GM04504 (cell line): ENCODE measurements at places on chromosomes 5 and 9.

DNA sequence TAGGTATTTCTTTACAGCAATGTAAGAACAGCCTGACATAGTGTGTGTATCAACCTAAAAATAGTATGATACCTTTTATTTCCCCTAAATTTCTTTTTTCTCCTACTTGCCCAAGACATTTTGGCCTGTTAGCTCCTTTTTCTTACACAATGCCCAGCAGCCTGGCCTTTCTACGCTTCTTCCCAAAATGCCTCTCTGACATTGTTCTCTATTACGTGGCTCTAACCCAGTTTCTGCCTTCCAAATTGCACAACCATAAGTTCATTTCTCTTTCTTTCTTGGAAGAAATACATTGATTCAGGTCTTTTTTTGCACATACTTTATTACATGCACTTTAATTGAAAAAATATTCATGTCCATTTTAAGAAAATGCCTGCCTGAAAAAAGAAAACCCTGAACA is 408.2 kb downstream of the PRR16 start:
- no peak for DNase-seq

- DNase-seq = no peak
These were observed 109.7 kb upstream of the IER5L start for GRCh38 chr9:129287619-129288305.

DNA sequence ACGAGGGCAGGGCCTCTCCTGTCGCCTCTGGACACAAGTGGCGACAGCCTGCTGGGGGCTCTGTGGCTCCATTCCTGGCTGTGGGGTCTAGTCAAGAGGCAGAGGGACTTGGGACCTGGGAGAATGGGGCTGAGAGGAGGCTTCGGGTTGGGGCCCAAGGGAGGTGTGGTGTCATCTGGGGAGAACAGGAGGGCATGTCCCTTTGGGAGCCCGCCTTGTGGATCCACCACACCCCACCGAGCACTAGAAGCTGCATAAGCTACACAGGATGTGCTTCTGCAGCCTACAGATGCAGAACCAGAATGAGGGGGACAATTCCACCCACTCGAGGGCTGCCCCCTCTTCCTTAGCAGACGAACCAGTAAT is 3.9 kb upstream of the MAN1B1 start:
- no peak for DNase-seq

- DNase-seq = no peak
These were observed 188.0 kb downstream of the XRCC4 start for GRCh38 chr5:83265318-83265717.

- DNase-seq = no peak
These were observed 9.9 kb downstream of the SH3RF2 start for GRCh38 chr5:145946112-145946861.

GRCh38 chr9:123678878-123679329 is 251.0 kb downstream of the DENND1A start:
- DNase-seq = no peak

DNA sequence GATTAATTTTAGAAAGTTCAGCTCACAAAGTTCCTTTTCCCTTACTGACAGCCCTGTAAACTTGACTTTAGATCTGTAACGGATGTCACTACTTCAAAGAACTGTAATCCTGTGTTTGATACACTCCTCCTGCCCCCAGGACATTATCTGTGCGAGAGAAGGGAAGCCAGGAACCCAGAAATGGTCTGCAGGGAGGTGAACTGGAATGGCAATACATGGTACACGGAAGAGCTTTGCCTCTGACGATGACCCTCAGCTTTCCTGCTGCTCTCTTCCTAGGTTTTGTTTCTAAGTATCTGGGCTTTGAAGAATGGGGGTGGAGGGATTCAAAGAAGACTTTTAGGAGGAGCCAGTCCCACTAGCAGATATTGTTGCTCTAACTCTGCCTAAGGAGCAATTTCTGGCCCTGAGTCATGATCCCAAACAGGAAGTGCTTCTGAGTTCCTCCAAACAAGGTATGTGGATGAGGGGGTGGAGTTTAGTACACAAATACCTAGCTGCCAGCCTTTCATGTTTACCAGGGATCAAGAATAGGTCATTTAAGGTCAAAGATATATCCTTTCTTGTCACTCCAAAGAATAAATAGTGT is 43.4 kb upstream of the TMC1 start:
- peak; percentile 22 for DNase-seq

- no peak for DNase-seq
These were observed 1610.1 kb upstream of the ACO1 start for GRCh38 chr9:30774326-30774725.

DNA sequence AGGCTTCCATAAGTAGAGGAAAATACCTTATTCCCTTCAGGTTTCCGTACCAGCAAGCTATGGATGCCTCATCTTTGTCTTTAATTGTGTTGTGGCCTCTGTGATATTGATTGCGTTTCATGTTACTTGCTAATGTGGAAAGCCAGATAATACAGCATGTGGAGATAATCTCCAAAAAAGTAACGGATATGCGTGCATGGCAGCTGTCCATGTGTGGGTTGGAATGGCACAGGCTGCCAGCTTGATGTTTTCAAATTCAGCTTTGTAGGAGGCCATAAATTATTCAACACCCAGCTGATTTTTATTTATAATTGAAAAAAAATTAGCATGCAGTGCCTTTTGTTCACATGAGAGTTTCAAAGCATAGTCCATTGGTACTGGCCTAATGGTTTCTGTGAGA is 144.9 kb downstream of the GIN1 start:
- no peak for DNase-seq

GRCh38 chr5:127410959-127411358 is 106.5 kb upstream of the PRRC1 start:
- DNase-seq = no peak

DNA sequence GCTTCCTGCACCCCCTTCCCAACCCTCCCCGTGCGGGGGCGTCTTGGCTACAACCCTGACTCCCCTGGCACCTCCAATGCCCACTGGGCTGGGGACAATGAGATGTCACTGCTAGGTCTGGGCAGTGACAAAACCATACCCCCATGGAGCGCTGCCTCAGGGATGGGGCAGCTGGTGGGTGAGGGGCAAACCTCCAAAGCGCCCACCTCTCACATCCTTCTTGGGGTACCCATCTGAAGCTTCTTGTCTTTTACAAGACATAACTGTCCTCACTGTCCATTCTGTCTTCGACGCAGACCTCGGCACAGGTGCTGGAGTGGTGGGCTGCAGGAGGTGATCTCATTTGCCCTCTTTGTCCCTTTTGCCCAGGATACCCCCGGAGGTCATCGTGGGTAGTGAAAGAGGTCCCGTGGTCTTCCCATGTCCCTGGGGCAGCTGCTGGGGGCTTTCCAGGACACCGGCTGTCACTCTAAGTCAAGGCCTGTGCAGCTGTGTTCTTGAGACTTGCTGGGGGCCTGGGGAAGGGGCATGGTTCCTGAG is 27.8 kb upstream of the CSF1R start:
- no peak for DNase-seq

DNA sequence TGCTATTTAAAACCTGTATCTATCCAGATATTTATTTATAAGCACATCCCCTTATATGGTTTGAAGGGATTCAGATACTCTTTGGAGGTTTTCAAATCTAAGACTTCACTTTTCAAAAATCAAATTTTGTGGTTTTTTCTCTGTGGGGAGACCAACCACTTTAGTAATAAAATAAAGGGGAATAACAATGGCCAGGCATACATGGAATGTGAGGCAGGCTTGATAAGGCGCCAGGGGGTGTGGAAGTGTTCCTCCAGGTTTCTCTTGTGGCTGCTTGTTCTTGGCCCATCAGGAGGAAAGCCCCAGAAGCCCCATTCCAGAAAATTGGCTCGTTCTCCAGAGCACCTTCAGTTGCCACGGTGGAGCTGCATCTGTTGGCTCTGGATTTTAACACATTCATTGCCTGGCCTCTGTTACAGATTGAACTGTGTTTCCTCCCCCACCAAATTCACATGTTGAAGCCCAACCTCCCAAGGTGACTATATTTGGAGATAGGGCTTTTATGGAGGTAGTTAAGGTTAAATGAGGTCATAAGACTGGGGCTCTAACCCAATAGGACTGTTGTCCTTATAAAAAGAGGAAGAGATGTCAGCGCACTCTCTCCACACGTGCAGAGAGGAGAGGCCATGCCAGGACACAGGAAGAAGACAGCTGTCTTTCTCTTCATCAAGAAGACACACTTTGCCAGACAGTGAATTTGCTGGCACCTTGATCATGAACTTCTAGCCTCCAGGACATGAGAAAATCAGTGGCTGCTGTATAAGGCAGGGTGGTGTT is 195.9 kb downstream of the TMEM38B start:
- DNase-seq = no peak

DNA sequence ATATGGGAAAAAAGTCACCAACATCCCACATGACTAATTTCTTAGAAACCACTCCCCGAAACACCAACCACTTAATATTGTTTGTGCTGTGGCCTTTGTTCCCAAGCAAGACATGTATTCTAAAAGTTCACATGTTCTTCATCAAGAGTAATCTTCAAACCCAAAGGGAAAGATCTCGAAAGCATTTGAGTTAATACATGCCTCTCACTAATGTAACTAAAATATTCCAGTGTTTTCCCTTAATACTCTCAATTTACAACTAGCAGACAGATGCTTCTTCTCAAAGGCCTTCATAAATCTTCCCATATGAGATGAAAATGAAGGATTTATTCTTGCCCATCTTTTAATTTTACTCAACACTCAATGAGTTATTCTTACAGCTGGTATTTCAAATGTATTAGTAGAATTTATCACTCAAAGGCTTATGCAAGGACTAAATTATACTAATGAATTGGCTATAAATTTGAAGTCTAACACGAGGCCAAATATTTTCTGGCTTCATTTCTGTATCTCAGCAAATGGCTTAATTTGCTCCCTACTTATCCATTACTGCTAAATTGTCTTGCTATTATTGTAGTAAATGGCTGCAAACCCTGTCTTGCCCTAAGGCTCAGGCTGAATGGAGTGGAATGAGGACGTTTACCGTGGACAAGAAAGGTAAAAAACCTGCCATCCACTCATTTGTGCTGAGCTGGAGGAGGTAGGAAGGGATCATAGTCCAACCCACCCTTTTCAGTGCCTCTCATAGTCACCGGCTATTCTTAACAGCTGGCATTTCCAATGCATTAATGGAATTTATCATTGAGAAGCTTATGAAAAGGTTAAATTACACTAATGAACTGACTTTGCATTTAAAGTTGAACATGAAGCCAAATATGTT is 474.4 kb downstream of the RASEF start:
- no peak for DNase-seq

- DNase-seq = no peak
These were observed 65.2 kb upstream of the RNU6ATAC start for GRCh38 chr9:134229466-134230091.

- DNase-seq = no peak
These were observed at the start of gene C1QTNF3 for GRCh38 chr5:34043099-34043876. TSS of gene C1QTNF3 (minus strand) at chr5:34043213. CDS start at chr5:34043125, 88 bp downstream.

- no peak for DNase-seq
These were observed 202.7 kb upstream of the RGMB start for GRCh38 chr5:98570661-98571191.

GRCh38 chr5:175868348-175868723 is 3.0 kb upstream of the CPLX2 start:
- DNase-seq = no peak

DNA sequence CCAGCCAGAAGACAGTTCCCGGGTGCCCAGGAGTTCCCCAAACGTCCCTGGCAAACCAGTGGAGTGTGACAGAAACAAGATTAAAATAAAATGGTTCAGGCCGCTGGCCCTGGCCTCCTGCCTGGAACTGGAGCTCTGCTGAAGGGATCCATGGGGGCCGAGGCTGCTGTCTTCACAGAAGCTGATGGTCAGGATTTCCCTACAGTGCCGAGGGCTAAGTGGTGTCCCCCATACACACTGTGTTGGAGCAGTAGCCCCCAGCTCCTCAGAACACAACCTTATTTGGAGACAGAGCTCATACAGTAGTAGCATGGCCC is 55.9 kb downstream of the MRPL36 start:
- no peak for DNase-seq

DNA sequence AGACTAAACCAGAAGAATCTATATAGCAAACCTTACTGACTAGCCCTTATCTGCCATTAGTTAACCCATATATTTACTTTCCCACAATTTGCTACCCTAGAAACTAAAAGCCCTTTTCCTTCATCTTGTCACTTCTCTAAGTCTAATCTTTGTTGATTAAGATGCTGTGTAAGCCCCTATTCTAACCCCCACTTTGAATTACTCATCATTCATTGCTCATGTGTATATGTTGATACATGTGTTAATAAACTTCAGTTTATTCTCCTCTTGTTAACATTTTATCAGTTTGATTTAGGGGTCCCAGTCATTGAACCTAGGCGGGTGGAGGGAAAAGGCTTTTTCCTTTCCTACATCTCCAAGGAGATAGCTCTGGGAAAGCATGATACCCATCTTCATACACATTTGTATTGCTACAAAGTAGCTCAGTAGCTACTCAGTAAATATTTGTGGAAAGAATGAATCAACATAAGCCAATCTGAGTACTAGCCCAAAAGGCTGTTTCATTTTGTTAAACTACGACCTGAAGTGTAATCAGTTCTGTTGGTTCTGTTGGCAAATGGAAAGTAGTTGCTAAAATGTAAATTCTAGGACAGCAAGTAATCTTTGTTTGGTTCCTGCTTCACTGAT is 35.1 kb upstream of the NDFIP1 start:
- DNase-seq = no peak

GRCh38 chr5:153523211-153523610 is 32.7 kb downstream of the GRIA1 start:
- DNase-seq = no peak

DNA sequence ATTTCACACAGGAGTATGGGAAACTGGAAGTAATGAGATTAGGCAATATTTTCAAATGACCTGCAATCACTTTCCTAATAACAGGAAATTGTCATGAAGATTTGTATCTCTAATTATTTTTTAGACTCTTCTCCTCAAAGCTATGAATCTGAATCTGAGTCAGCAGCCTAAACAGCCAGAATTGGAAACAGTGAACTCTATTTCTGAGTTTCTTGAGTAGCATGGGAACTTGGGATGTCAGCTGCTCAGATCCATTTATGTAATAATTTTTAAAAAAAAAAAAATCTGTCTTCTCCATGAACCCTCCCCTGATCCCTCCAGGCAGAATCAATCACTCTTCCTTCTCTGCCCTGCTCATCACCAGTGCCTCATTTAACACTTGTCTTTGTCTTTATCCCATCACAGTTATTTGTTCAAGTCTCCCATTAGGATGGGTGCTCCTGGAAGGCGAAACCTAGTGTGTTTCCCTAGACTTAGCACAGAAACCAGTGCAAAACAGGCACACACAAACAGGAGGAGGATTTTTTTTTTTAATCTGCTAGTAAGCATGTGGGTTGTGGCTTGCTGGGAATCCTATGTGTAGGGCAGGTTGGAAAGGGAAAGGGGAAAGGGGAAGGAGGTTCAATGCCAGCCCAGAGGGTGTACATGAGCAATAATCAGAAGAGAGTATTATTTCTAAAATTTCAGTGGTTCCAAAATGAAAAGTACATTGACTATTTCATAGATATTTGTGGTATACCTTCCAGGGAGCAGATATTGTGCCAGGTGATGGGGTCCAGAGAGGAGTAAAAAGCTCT is 186.8 kb downstream of the TTLL11 start:
- peak; percentile 73 for DNase-seq
